ENCODE measurements at places on chromosomes 12 and 14.

- no peak for DNase-seq
Observed at GRCh38 chr12:115794659-115795081, 482.8 kb downstream of the MED13L start.

- DNase-seq: no peak
Observed at GRCh38 chr12:69321351-69321750, 26.8 kb upstream of the LYZ start.

DNA sequence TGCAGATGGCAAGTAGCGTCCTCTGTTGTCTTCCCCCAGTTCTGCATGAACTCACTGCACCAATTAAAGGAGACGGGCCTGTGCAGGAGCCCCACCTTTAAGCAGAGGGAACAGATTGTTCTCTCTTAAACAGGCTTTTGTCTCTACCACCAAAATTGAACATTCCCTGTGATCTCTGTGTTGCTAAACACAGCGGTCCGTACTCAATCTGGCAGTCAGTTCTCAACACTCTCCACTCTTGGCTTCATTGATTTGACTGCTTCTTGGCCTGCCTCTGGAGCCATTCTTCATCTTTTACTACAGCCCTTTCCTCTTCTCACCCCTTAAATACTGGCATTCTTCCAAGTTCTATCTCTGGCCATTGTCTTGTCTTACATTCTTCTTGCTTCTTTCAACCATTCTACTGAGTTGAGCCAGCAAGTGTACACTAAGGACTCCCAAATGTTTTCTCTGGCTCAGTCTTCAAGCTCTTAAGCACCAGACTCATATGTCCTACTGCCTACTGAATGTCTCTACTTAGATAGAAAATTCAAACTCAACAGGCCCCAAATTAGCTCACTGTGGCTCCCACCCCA is 8.0 kb upstream of the NT5DC3 start:
- no peak for DNase-seq

GRCh38 chr14:62133776-62134550 is 371.7 kb downstream of the SNAPC1 start:
- DNase-seq: no peak

GRCh38 chr14:69587389-69587788 is 12.7 kb upstream of the CCDC177 start:
- no peak for DNase-seq

DNA sequence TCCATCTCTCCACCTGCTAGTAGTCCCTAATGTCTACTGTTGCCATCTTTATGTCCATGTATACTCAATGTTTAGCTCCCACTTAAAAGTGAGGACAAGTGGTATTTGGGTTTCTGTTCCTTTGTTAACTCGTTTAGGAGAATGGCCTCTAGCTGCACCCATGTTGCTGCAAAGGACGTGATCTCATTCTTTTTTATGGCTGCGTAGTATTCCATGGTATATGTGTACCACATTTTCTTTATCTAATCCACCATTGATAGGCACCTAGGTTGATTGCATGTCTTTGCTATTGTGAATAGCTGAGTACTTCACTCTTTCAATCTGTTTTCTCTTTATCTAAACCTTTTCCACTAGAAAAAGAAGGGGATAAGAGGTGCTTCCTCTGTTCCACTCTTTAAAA is 130.0 kb downstream of the TMEM117 start:
- DNase-seq: no peak

DNA sequence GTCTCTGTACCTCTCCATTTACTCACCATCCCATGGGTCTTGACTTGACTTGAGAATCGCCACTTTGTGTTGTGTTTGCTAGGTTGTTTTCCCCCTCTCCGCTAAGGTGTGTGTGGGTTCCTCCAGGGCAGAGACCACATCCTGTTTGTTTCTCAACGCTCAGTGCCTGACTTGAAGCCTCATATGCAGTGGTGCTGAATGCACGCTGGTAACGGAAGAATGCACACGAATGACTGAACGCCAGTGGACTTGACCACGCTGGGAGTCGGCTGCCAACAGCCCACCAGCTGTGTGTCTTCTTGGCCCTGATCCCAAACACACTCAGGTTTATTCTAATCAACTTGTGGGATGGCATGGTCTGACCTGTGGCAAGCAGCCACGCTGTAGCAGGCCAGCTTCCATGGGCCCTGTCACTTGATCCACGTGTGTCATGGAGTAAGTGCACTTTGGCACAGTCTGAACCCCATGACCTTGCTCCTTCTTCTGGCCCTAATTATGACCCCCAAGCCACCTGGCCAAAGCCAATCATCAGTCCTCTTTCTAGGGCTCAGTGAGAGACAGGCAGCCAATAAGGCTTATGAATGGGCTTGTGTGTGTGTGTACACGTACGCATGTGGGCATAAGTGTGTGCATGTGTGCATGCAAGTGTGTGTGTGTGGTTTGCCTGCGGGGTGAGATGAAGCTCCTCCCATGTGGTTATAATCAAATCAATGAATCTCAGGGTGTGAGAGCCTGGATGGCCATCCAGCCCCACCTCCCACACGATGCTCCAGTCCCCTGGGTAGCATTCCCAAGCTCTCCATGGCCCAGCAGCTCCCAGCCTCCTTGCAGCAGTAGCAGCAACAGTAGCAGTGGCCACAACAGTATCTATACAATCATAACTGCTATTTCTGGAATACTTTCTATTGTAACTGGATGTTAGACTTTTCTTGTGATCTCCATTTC is 6.4 kb upstream of the TC2N start:
- DNase-seq: no peak

Measured in smooth muscle cell of the brain vasculature (primary cell).